ENCODE measurements at places on chromosomes 7 and 10.

- no peak for DNase-seq
Observed at GRCh38 chr7:35605760-35606159, 89.2 kb downstream of the HERPUD2 start.

DNA sequence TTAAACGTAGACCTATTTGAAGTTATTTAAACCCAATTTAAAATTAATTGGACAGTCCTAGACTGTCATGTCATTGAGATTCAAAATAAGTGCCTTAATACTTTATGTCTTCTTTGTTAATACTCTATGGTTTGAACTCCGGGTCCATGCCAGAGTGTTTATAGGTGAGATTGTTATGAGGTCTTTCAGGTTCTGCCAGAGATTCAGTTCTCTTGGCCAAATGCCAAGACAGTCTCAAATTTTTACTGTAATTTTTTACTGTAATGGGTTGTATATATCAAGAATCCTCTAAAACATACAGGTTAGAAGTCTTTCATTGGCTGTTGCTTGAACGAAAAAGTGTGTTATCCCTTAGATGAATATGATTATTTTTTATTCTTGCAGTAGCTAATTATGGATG, 3.9 kb downstream of the ADD3 start:
- DNase-seq = no peak

DNA sequence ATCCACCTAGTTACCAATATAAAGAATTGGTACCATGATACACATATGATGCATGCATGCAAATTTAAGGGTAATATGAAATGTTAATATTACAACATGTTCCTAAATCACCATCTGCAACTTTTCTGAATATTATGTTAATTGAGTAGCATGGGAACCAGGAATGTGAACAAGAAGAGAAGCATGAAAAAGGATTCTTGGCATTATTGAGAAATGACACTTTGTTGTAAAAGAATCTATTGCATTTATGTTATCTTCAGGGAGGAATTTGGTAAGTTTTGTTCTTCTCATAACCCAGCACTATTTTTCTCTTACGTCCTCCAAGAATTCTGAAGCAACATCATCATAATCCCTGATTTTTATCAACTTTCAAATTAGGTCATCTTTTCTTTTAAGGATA, 159.9 kb upstream of the SLC25A13 start:
- no peak for DNase-seq

GRCh38 chr7:24378871-24379616, 95.1 kb downstream of the NPY start:
- no peak for DNase-seq

GRCh38 chr10:121886997-121887622, 40.7 kb downstream of the ATE1 start:
- peak; percentile 49 for DNase-seq
